ENCODE measurements at places on chromosomes 7 and 10.

GRCh38 chr10:127047878-127048238 is 142.6 kb downstream of the DOCK1 start:
- DNase-seq, result no peak

DNA sequence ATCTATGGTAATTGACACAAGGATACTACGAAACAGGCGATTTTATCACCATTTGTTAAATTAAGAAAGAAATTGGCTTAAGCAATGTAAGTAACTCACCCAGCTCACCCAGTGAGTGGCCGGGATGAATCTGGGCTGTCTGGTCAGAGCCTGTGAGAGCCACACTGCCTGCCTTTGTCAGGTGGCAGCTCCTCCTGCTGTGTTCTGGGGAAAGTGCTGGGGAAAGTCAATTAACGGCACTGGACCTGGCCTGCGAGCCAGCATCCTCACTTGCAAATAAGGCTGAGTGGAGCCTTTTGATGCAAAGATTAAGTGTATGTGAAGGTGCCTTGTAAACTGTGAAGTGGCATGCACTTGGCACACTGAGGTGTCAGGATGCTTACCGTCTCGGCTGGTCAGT is 13.4 kb upstream of the CXCL12 start:
- no peak for DNase-seq

- no peak for DNase-seq
Measured at GRCh38 chr7:43763183-43763582, 4.7 kb downstream of the BLVRA start.

- no peak for DNase-seq
Measured at GRCh38 chr7:29516491-29516890, 47.1 kb upstream of the PRR15 start.

DNA sequence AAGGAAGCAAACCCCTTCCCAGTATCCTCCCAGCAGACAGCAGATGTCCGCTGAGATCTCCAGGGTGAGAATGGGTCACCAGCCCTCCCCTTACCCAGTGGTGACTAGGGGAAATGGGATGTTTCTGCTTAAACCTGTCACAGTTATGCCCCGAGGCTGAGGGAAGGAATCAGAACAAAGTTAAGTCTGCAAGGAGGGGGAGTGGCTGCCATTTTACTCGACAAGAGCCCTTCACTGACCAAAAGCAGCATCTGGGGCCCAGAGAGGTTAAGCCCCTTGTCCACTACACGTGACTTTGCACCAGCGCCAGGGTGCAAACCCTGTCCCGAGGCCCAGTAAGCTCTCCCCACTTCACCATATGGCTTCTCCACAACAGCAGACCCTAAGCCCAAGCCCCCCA is 4.6 kb upstream of the NANOS1 start:
- DNase-seq, result no peak

DNA sequence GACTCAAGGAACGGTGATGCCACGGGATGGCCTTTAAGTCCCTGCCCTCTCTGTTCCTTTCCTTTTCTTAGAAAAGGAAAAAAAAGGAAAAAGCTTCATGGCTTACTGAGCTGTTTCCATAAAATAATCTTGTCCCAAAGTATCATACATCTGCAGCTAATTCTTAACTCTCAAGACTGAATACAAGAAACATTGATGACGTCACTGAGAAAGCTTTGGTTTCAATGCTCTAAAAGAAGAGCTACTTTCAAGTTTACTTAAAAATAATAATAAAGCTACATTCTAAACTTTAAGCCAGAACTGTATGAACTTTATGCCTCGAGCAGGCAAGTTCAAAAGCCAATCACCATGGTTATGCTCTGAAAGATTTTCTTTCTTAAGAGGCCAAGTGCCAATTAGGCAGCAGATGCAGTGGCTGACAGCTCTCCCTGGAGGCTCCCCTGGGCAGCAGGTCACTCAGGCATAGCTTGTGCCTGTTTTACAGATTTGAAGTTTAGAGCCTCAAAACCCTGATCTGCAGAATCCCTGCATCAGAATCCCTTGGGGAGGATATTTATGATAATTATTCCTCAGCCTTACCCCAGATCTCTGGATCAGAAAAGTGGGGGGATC is 165.0 kb downstream of the CHN2 start:
- no peak for DNase-seq

- no peak for DNase-seq
Measured at GRCh38 chr10:106655165-106655564, 509.3 kb downstream of the SORCS1 start.

DNA sequence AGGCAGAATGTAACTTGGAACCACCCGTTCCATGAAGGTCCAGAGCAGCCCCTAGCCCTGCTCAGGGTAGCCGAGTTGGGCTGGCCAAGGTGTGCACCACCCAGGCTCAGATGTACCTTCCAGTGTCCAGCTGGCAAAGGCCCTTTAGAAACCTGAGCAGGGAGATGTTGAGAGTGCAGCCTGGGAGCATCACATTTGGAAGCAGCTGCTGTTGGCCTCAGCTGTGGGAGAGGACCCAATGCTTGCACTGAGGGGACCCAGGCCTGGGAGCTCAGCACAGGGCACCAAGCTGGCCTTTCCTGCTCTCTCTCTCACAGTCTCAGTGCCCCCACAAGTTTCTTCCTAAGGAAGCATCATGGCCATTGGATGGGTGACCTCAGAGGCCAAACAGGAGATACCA is 33.5 kb downstream of the ANXA8 start:
- no peak for DNase-seq

Data from activated CD8-positive, alpha-beta memory T cell treated with anti-CD3 and anti-CD28 coated beads for 4 hours (primary cell).